ENCODE measurements at places on chromosomes 3 and 15.

GRCh38 chr3:16056217-16056616 lies 118.3 kb upstream of the GALNT15 start:
- no peak for DNase-seq

DNA sequence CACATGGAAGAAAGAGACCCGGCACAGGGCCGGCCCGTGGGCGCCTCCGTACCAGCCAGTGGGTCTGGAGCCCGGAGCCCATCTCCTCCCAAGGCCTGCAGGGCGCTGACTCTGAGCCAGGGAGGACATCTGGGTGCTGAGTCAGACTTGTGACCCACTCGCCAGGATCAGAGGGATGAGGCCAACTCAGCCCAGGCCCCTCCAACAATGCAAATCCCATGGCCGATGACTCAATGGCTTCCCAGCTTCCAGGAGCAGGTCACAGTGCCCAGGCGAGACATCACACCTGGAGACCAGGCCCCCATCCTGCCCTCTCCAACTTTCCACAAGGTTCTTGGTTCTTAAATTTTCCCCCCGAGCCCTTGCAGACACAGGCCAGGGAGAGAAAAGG lies 95.1 kb downstream of the LRIG1 start:
- DNase-seq: no peak

- DNase-seq: no peak
Observed at GRCh38 chr3:86942206-86942605, 48.7 kb downstream of the VGLL3 start.

- DNase-seq: no peak
Observed at GRCh38 chr3:69718866-69719586, 20.2 kb upstream of the MITF start.

GRCh38 chr3:140290105-140290504 lies 355.1 kb downstream of the CLSTN2 start:
- no peak for DNase-seq

DNA sequence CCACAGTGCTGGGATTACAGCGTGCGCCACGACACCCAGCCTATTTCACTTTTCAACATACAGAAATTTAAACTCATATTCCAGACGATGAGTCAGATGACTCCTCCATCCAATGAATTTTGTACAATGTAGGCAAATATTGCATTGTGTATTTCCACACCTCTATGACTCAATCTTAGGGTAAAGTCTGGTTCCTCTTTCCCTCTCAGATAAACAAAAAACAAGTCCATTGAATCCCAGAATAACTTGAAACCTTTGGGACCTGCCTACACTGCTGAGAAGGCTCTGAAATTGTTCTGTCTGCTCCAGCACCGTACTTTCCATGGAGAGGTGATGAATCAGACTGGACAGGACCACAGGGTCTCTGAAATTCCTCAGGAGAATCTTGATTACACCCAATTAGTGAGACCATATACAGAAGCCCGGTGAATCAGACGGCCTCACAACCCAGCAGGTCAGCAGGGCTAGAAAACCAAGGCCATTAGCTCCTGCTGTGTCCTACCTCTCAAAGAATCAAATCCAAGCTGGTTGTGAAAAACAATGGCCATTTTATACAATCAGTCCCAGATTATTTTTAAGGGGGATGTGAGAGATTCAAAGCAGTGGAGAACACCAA lies 112.6 kb downstream of the ERC2 start:
- DNase-seq: no peak

DNA sequence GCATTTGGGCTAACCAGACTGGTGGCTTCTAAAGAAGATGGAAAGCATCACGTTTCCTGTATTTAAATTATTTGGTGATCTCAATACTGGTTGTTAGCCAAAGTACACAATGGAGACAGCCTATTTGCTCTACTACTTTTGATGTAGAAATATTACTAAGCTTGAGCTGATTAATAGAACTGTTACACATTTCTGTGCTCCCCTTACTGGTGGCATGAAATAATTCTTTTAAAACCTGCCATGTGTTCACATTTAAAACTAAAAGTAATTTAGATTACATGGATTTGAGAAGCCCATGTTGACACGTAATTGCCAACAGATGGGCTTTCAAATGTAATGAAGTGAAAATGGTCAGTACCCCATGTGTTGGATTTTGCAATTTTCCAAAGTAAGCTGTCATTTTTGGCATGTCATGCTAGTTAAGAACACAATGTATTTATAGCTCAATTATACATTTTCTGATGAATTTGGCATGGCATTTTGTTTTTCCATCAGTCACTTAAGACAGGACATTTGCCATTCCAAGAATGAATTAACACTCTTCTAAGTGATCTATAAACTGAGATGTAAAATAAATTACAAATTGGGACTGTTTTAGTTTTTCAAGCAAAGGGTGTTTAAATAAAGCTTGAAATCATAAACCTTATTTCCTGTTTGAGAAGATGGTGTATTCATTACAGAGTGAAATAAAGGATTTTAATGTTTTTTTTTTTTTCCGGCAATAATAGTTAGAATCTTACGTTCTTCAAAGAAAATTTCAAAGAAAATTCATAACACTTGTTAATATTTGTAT lies 10.8 kb upstream of the RARRES1 start:
- DNase-seq: no peak

GRCh38 chr3:156918746-156919145 lies 92.6 kb downstream of the LEKR1 start:
- no peak for DNase-seq

DNA sequence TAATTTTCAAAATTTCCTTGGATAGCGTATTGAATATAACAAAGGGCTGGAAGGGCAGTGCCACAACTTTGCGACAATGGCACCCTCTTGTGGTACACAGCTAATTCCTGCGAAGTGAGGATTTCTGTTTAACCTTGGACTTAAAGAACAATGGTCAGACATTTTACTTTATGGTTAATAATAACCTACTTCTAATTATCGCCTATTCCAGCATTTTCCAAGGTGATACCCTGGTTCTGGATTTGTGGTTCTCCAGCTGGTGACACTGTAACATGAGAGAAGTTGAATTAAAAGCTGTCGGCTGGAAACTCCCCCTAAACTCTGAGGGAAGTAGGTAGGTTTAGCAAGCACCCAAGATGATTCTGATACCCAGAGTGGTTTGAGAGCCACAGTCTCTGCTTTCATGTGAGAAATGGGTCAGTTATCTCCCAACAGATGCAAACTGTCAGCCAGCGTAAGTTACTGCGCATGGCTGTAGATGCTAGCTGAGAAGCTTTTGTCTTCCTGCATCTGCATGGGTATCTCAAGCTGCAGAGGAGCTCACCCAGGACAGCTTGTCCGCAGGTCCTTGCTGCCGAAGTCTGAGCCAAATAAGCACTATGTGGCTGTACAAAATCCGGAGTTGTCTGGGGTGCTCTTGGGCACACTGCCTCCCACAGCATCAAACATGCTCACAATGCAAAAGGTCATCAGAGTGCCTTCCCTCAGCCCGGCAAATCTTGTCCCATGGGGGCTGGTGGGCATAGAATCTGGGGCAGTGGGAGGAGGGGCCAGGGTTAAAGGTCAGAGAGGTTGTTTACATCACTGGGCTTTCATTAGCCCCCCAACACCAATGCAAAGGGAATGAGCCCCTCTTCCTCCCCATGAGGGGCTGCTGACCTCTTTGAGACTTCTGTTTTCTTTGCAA lies 6.6 kb upstream of the CHSY1 start:
- peak; percentile 52 for DNase-seq

DNA sequence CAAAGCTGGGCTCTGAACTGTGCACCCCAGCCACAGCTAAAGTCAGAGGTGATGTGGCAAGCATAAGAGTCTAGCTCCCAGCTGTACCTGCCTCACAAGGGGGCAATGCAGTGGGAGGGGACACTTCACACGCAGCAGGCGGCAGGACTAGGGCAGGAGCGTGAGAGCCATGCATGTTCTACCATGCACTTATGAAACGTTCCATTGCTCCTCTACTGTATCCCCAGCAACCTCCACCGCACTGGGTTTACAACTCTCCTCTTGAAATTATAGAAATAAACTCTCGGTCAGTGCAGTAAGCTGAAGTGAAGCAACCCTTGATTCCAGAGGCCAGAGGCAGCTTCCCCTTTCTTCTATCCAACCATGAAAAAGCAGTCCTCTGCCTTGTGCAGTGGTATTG lies 298.6 kb upstream of the STT3B start:
- no peak for DNase-seq

GRCh38 chr3:67290438-67290837 lies 292.3 kb downstream of the KBTBD8 start:
- no peak for DNase-seq

- no peak for DNase-seq
Observed at GRCh38 chr3:58421004-58421403, 12.6 kb downstream of the PDHB start.

GRCh38 chr3:172036541-172037215 lies 2.7 kb upstream of the FNDC3B start:
- DNase-seq: no peak

GRCh38 chr3:114178770-114179368 lies at the start of gene DRD3:
Gene DRD3 (minus strand): TSS chr3:114179052. CDS start chr3:114171992, 7,060 bp downstream.
- DNase-seq: peak; percentile 1

DNA sequence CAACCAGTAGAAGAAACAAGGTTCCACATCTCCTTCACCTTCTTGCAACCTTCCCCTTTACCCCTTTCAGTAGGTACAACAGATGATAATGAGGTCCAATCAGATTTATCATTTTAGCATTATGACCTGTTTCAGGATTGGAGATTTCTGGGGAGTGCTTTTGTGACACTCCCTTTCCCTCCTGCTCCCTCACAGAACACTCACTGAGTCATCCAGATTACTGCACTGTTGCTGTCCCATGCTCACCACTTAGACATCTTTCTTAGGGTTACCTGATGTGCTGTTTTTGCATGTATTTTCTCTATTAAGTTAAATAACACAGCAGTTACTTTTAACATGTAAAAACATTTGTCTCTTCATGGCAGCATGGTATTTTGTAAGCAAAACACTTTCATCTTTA lies 118.5 kb downstream of the MFSD1 start:
- DNase-seq: no peak

- no peak for DNase-seq
Observed at GRCh38 chr15:82140886-82141285, 95.1 kb upstream of the MEX3B start.

- no peak for DNase-seq
Observed at GRCh38 chr3:64295594-64295993, 70.3 kb upstream of the PRICKLE2 start.

DNA sequence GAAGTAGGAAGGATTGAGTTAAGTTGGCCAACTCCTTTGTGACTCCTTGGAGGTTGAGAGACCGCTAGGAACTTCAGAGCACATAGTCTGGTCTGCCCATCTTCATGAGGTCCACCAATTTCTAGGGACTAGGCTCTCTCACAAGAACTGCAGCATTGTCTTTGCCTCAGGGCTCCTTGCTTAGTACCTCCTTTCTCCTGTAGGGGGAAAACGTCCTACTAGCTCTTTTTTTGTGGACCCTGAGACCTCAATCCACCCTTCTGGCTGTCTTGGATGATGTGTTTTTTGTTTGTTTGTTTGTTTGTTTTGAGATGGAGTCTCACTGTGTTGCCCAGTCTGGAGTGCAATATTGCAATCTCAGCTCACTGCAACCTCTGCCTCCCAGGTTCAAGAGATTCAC lies 21.6 kb downstream of the REC114 start:
- DNase-seq: no peak

DNA sequence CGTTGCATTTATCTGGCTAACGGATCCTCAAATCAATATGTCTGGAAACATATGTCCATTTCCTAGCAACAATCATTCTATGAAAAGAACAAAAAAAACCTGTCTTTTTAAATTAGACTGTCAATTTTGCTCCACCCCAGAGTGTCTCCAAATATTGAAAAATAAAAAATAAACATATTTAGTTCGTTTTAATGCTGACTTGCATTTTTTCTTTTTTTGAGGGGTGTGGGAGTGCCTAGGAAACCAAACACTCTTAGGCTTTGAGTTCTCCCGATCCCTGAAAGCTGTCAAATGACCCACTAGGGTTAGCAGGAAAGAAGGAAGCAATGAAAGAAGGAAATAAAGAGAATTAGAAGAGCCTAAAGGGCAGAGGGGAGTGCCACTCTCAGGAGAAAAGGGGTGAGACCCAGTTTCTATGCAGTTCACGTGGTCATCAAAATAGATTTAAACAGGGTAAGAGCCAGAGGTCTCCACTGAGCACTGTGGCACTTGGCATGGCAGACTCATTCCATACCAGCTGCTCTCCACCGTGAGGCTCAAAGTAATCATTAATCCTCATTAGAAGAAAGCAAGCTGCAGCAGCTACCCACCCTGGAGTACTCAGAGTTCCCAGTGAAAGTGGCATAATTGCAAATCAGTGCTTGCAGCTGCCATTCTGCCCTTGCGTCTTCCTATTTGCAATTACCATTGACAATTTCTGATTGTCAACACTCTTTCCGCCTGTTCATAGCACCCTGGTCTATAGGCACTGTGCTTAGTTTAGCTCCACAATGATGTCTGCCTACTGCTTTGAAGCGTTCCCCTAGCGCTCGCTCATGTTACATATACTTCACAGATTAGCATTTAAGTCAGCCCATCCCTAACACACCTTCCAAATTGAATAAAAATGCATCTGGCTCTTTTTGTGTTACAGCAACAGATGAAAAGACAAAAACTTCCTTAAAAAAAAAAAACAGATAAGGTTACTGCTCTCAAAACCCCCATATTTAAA lies 32.3 kb downstream of the PDZRN3 start:
- no peak for DNase-seq

DNA sequence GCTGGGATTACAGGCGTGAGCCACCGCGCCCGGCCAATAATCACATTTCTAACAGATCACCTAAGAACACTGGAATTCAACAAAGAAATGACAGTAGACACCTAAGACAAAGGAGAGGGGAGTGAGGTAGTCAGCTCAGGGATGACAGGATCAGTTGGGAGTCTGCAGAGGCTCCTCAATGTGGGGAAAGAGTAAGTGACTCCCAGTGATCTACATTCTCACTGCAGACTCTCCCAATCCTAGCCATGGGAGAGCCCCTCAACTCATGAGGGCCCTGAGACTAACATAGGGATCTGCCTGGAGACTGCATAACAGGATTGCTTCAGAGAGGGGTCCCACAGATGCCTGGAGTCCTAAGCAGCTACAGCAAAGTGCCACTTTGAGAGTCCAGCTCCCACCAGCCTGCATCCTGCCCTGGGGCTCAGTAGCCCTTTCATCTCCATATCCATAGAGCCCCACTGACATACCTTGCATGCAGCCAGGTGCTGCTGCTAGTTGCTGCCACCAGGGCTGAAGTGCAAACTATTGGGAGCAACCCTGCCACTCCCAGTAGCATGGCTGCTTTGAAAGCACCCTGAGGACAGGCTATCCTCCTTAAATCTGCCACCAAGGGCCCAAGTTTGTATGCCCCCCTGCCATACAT lies 21.8 kb upstream of the PFN2 start:
- DNase-seq: no peak

GRCh38 chr15:73934281-73934680 lies 8.0 kb downstream of the LOXL1 start:
- no peak for DNase-seq

DNA sequence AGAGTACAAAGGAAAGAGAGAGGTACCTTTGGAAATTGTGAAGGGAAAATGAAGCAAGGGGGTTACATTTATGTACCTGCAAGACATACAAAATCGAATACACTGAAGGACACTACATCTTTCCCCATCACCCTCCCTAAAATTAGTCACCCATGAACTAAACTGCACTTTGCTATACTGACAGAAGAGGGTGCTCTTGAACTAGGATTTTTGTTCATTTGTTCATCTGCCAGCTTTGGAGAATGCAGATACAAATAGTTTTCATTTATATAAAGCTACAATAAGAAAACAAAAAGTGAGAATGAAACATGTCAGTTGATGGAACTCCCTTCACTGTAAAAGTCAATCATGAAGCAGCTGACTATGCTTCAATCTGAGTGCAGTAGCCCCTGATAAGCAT lies 55.7 kb downstream of the PCCB start:
- DNase-seq: no peak

GRCh38 chr3:194854659-194855390 lies 169.1 kb downstream of the FAM43A start:
- no peak for DNase-seq

Measured in naive B cell (primary cell).